Adipocyte (in vitro differentiated cells): ENCODE measurements at places on chromosomes 16 and 17.

DNA sequence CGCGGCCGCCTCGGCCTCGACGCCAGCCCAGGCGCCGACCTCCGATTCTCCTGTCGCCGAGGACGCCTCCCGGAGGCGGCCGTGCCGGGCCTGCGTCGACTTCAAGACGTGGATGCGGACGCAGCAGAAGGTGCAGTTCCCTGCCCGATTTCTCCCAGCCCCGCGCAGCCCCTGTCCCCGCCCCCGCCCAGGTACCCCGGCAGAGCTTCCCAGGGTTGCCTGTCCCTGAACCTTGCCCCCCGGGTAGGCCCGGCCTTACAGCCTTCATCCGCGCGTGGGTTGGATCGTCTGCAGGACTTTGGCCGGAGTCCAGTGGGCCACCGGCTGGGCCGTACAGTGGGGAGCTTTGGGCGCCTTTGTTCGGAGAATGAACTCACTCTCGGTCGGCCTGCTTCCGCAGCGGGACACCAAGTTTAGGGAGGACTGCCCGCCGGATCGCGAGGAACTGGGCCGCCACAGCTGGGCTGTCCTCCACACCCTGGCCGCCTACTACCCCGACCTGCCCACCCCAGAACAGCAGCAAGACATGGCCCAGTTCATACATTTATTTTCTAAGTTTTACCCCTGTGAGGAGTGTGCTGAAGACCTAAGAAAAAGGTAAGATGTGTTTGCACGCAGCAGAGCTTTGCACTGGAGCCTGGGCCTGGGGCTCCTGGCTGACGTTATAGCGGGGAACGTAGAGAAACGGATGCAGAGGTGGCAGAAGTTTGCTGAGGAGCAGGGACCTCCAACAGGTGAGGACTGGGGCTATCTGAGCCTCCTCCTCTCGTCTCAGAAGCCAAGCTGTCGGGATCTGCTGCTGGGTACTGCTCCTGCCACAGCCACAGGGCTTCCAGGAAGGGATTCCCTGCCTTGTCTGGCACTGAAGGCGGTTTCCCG lies 593 bp downstream of the GFER start:
- DNase-seq, result peak; percentile 51

DNA sequence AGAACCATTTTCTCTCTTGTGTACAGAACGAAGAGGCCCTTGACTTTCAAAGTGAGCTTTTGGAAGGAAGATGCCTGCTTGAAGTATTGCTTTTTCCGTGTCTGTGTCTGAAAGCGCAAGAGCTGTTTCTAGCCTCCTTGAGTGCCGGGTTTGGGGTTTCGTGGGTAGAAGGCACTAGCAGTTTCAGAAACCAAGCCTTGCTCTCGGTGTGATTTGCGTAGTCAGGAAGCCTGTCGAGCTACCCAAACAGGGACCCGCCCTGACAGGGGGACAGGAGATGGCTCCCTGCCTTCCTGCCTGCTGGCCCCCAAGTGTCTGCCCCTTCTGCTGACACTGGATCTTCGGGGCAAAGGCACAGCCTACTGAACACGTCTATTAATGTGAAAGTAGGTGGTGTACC lies 322.0 kb downstream of the MAF start:
- DNase-seq, result no peak

GRCh38 chr16:27618606-27619327 lies 68.8 kb downstream of the KATNIP start:
- DNase-seq, result peak; percentile 15

DNA sequence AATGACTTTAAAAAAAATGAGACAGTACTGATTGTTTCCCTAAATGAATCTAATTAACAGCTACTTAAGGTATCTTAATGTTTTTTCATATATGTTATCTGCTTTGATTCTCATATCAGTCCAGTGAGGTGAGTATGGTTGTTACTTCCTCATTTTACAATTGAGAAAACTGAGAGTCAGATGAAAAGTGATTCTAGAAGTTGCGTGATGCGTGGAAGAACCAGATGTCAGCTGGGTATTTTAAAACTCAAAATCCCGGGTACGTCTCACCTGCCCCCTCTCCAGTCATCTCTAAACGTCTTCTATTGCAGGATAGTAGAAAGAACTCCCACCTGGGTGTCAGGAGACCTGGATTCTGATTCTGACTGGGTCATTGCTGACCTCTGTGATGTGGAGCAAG lies 89.2 kb downstream of the MAP2K6 start:
- no peak for DNase-seq

DNA sequence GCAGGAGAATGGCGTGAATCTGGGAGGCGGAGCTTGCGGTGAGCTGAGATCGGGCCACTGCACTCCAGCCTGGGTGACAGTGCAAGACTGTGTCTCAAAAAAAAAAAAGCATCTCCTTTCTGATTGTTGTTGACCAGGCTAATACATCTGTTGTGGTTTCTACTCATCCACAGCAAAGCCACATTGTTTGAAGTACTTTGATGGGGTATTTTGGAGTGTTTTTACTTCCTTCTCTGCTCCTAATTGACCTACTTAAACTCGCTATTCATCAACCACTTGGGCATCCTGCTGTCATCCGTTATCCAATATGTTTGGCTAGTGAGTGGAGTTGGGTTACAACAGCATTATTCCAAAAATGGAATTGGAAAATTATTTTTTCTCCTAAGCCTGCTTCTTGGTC lies 3.5 kb upstream of the CDC27 start:
- DNase-seq, result no peak

- DNase-seq, result peak; percentile 86
These were observed 128.4 kb upstream of the TNRC6C start for GRCh38 chr17:77829843-77830799.

DNA sequence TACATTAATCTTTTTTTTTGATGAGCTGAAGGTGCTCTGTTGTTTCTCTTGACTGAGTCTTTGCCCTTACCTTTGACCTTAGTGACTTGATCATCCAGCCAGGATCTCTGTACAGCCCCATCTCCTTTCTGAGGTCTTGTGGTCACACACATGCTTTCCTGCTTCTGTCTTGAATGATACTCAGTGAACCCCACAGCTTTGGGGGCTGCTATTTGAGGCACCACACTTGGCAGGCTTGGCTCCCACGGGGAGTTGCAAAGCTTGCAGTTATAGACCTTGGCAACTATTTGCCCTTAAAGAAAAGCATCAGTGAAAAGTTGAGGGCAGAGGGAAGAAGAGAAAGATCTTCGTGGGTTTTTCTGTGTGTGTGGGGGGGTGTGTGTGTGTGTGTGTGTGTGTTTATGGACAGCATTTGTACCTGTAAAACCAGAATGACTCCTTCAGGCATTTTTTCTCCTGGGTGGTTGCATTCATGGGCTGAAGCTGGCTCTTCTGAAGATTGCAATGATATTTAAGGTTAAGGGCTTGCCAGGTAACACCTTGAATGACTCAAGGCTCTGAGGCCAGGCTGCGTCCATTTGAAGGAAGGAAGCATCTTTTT lies 101.6 kb downstream of the MSI2 start:
- DNase-seq, result no peak

DNA sequence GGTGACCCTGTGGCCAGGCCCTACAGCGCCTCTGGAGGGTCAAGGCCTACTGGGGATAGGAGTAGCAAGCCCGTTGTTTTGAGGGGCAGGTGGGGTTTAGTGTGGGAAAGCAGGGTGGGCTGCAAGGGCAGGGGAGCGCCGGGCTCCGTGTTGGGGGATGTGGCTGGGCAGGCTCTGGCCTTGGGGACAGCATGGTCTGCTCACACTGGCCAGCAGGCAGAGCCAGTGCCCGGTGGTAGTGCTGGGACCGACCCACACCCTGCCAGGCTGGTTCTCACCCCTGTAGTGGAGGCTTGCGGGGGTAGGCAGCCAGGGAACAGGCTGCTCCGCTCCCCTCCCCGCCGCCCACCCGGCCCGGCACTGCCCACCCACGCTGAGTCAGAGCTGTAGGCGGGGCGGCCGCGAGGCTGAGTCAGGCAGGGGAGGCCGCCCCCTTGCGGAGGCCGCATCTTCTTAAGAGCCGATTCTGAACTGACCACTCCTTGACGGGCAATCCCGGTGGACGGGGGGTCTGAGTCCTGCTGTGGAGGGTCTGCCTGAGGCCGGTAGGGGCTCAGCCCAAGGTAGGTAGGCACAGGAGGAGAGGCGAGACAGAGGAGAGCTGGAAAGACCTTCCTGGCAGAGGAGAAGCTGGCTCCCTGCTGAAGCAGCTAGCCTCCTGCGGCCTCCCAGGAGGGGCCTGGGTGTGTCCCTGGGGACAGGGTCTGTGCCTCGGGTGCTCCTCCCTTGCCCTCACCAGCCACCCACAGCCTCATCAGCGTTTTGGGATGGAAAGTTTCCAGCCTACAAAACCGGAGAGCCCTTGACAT lies 62.4 kb downstream of the BAIAP2 start:
- peak; percentile 96 for DNase-seq

- no peak for DNase-seq
These were observed 51.6 kb downstream of the N4BP1 start for GRCh38 chr16:48558371-48558841.

DNA sequence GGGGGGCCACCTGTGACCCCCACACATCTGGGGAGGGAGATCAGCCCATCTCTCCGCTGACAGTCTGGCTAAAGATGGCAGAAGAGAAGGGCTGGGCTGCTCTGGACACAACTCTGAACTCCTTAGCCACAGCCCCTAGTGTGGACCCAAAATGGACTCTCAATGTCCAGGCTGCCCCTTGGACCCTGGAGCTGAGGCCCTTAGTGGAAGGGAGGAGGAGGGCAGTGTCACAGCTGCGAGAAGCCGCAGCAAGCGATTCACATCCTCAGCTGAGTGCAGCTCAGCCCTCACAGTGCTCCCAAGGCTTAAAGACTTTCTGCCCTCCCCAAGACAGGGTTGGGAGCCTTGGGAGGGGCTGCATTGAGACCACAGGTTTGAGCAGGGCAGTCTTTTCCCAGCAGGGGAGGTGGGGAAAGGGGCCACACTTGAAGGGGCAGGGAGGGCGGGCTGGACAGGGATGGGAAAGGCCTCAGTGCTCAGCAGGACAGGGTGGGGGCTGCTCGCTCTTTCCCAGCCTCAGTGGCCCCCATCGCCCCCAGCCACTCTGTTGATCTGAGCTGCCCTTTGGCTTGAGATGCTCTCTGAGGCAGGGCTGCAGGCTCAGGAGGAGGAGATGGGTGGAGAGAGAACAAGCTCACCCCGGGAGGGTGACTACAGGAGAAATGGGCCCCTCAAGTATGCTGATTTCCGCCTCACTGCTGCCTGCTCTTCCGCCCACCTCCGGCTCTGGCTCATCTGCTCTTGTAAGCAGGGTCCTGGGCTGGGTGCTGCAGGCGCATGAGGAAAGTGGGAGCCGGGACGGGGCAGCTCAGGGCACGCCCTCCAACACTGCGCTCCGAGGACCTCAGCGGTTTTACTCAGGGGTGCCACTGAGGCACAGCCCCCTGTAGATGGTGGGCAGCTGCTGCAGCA lies 50.9 kb upstream of the MTSS2 start:
- DNase-seq, result peak; percentile 17

- DNase-seq, result no peak
These were observed 10.5 kb downstream of the C17orf75 start for GRCh38 chr17:32331243-32332040.

DNA sequence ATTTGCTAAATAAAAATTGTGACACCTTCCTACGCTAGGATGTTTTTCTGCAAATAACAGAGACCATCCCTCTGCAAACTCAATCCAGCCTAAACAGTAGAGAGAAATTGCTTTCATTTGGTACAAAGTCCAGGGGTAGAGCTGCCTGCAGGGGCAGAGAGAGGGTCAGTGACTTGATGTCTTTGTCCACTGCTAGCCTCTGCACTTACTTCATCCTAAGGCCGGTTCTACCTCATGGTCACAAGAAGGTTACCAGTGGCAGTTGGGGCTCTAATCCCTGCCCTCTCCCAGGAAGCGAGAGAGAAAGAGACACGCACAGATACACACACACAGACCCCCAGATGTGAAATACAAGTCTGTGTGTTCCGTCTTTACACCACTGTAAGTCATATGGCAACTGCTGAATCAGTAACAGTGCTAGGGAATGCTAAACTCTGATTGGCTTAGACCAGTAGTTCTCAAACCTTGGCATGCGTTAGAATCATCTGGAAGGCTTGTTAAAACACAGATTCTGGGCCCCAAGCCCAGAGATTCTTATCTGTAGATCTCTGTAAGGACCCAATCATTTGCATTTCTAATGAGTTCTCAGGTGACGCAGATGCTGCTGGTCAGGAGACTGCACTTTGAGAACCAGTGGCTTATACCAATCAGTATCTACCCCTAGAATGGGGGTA lies 13.1 kb upstream of the LPCAT2 start:
- peak; percentile 52 for DNase-seq

GRCh38 chr17:75181608-75182318 lies 996 bp downstream of the SUMO2 start:
- DNase-seq, result peak; percentile 49

GRCh38 chr16:47469227-47469626 lies 8.1 kb downstream of the PHKB start:
- no peak for DNase-seq

GRCh38 chr16:57023541-57024249 lies 34.3 kb downstream of the NLRC5 start:
- DNase-seq, result no peak

- DNase-seq, result no peak
These were observed 76.3 kb downstream of the GAS7 start for GRCh38 chr17:10121971-10122707.

GRCh38 chr16:19375561-19376158 lies 42.0 kb upstream of the TMC5 start:
- DNase-seq, result peak; percentile 82

DNA sequence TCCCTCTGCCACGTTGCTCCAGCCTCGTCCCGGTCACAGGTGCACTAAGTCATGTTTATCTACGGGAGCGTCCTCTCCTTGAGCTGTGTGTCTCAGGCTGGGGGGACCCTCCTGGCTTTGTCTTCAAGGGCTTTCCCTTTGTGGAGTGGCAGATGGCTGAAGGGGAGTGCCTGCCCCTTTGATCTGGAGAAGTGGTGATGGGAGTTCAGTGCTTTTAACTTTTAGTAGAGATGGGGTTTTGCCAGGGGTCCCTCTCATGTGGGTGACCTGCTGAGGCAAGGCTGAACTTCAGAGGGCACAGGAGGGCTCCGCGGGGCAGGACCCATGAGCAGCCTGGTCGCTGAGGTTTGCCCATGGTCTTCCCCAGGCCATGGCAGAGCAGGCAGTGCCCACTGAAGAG lies 73.1 kb upstream of the CDC42EP4 start:
- no peak for DNase-seq

GRCh38 chr16:86923656-86924055 lies 345.3 kb downstream of the FOXL1 start:
- DNase-seq, result no peak

DNA sequence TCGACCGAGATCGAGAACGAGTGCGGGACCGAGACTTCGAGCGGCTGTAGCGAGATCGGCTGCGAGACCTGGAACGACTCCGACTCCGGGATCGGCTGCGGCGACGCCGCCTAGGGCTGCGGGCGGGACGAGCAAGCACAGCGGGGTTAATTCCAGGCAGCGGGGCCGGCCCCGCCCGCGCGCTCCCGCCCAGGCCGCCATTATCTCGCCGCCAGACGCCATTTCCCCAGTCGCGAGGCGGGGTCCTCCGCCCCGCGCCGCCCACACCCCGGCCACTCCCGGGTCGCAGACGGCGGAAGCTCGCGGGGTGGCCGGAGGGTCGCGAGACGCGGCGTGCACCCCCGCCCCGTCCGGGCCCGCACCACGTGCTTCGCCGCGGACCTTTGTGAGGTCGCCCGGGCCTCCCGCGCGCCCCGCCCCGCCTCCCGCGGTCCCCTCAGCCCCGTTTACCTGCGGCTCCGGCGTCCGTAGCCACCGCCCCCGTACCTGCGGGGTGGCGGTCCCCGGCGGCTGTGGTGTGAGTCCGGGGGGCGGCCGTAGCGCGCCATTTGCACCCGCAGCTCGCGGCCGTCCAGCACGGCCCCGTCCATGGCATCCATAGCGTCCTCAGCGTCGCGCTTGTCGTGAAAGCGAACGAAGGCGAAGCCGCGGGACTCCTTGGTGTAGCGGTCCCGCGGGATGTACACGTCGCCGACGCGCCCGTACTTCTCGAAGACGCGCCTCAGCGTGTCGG lies 616 bp downstream of the SRSF2 start:
- DNase-seq, result peak; percentile 87

GRCh38 chr16:4393240-4393600 lies 21.6 kb downstream of the VASN start:
- DNase-seq, result no peak
